Activated naive CD4-positive, alpha-beta T cell treated with anti-CD3 and anti-CD28 coated beads, Interleukin-2, amount 50 U/mL, for 72 hours (primary cell): ENCODE measurements at places on chromosomes 1 and 21. TPM values are rescaled to one million over a fixed set of nuclear protein-coding genes. Genes with fewer than 3 reads are reported as not detected.

The SLC44A3 gene
- not detected for total RNA-seq

- no peak for DNase-seq
Observed at GRCh38 chr1:40090652-40091355, 6.2 kb downstream of the PPT1 start.

GRCh38 chr1:153849487-153850185, 73.1 kb downstream of the GATAD2B start:
- no peak for DNase-seq

GRCh38 chr1:234396871-234397270, 23.6 kb downstream of the COA6 start:
- no peak for DNase-seq

DNA sequence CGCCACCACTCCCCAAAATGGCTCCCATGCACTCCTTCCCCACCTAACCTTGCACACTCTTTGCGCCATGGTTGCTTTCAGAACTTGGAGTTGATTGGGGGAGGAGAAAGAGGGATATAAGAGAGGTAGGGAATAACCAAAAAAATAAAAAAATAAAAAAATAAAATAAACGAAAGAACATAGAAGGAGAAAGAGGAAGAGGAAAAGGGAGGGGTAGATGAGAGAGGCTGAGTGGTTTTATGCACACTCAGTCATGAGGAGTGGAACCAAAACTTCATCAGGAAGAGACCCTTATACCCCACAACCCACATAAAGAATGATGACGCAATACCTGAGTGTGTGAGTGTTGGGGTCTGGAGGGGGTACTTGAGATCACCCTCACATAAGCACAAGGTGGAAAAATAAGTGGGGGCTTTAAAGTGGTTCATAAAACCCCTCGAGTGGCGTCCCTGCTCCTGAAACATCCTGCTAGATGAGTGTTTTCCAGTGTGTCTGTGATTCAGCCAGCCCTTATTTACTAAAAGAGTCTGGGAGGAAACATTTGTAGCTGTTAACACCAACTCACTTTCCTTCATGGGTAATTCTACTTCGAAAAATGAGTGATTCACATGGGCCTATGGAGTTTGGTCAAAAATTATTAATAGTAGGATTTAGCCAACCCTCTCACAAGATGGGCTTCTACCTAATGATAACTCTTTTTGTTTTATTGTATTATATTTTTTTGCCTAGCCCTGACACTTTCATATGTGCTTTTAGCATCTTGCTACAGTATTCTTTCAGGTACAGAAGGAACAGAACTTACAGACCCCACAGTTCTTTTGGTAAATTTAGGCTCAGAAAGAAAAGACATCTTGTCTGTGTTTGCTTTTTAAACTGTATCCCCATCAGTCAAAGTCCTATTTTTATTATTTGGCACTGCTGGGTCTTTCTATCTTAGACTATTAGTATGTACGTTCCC, 5.2 kb downstream of the SLAMF1 start:
- DNase-seq: no peak

DNA sequence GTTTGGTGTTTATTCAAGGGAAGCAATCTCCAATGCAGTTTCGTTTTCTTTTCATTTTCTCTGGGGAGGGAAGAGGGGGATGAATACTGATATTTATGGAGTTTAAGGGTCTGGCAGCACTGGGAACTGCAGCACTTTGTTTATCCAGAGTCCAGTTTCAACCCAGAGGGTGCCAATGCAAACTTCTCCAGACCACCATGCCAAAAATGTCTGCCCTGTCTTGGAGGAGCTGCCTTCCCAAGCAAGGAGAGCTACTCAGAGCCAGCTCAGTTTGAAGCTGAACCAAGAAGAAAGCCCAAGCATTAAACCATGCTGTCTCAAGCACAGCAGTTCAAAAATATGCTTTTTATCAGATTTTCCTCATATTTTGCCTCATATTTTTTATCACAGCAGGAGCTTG, 589.7 kb downstream of the LMO4 start:
- DNase-seq: no peak

The TRIM33 gene
- total RNA-seq: 45.5 TPM

The RUSC1 gene
- 23.1 TPM for total RNA-seq

- no peak for DNase-seq
Observed at GRCh38 chr1:15353839-15354579, 55.7 kb upstream of the EFHD2 start.

GRCh38 chr1:14435368-14436023, 163.0 kb upstream of the KAZN start:
- DNase-seq: no peak

The MXRA8 gene
- total RNA-seq: not detected
